T-helper 9 cell (primary cell): ENCODE measurements at places on chromosomes 7 and 10.

DNA sequence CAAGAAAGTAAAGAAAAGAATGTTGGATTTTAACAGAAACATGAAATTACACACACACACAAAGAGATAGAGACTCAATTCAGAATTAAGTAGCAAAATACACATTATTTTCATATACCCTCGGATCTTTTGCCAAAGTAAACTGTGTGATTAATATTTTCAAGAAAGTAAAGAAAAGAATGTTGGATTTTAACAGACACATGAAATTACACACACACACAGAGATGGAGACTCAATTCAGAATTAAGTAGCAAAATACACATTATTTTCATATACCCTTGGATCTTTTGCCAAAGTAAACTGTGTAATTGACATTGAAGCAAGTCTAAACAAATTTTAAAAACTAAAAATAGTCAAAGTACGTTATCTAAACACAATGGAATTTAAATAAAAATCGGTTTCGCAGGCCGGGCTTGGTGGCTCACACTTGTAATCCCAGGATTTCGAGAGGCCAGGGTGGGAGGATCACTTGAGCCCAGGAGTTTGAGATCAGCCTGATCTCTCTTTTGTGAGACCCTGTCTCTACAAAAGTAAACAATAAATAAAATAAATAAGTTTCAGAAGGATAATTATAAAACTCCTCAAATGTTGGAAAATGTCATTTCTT is 337.3 kb upstream of the MAGI2 start:
- DNase-seq: no peak

DNA sequence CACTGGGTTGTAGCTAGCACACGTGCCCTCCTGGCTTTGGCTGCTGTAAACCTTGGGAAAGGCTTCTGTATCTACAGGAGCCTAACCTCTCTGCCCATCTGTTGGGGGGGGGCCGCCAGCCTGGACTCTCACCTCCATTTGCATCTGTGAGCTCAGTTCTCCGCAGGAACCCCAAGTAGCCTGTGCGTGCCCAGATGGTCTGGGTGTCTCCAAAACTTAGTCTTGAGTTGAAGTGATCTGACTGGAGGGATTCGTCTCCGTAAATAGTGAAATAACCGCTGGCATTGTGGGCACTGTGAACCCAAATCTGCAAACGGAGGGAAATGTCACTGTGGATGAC is 147.9 kb downstream of the ZMYND11 start:
- no peak for DNase-seq

DNA sequence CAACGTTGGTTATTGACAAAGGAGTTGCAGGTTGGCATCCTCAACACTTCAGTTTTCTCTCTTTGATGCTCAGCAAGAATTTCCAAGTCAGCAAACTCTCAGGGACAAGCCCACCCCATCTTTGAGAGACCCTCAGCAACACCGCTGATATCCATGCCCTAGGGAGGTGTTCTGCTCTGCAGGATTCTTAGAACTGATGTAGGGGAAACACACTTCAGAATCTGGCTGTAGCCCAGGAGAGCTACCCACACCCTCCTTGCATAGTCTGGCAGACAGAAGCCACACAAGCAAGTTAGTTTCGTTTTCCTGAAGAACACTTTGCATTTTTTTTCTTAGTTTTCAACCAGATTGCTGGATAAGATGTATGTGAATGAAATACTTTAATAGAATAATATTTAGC is 822 bp downstream of the SAMD9L start:
- peak; percentile 1 for DNase-seq

GRCh38 chr10:106179430-106179829 is 985.1 kb downstream of the SORCS1 start:
- DNase-seq: no peak

- no peak for DNase-seq
Measured at GRCh38 chr7:128115336-128115820, 84.1 kb upstream of the LRRC4 start.

DNA sequence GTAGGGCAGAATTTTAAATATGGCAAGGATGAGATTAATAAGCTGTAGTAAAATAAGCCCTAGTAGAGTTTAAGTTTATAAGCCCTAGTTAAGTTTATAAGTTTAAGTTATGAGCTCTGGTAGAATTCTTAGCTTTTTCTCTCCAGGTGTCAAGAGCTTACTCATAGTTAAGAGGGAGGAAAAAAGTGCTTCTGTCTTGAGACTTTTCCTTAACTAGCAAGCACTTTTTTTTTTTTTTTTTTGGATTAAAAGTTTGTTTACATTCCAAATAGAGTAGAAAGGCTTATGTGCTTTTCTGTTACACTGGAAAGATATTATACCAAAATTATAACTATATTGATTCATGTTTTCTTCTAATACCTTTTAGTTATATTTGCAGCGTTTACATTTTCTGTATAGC is 25.5 kb upstream of the MPP7 start:
- no peak for DNase-seq

DNA sequence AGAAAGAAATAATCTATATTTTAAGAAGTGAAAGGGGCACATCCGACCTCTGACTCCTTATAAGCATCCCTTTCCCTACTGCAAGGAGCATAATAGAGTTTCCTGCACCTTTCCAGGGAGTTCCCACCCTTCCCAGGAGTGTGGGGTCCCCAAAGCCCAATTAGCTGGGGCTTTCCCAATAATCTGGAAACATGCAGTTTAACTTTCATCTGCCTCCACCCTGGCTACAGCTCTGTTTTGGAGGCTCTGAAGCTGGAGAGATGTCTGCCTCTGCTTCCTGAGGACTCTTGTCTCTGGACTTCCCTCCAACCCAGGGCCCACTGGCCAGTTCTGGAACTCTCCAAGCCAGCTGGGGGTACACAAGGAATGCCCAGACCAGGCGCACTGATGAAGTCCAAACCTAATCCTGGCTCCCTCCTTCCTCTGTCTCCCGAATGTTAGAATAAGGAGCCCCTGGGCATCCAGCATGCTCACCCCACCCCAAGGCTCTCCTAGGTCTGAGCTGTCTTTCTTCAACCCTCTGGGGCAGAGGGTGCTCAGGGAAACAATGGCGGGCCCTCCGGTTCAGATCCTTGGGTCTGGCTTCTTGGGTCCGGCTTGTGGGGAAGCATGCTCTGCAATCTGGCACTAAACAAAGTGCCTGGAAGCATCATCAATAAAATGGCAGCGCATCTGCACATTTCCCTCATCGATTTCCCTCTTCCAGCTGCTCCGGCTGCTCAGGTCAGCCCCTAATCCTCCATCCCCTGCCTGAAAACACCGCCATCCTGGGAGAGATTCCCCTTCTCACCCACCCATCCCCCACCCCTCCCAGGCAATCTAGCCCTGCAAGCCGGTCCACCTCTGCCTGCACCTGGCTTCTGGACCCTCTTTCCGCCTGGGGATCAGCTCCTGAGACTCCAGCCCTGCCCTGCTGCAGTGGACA is 13.3 kb downstream of the HOXA4 start:
- DNase-seq: no peak
